ENCODE measurements at places on chromosomes 4 and X.

DNA sequence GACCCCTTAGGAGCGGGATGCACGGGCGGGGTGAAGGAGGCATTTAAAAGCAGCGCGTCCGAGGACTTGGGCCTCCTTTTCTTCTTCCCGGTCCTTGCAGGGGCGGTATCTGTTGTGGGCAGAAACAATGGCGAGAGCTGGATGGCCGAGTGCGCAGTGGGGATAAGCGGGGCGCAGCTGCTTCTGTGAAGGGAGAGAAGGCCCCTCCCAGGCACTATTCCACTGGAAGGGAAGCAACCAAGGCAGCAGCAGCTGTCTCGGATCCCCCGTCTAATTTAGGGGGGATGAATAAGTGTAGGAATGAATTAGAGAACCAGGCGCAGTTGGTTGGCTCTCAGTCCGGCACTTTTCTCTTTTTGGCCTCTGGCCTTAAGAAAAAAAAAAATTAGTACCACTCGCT is 995 bp downstream of the SMARCA5 start:
- no peak for DNase-seq

- DNase-seq: no peak
Observed at GRCh38 chrX:53000447-53001135, 42.3 kb upstream of the FAM156A start.

- no peak for DNase-seq
Observed at GRCh38 chrX:95678679-95679078, 1006.0 kb upstream of the DIAPH2 start.

- DNase-seq: no peak
Observed at GRCh38 chr4:172726001-172726423, 442.6 kb upstream of the GALNT7 start.

DNA sequence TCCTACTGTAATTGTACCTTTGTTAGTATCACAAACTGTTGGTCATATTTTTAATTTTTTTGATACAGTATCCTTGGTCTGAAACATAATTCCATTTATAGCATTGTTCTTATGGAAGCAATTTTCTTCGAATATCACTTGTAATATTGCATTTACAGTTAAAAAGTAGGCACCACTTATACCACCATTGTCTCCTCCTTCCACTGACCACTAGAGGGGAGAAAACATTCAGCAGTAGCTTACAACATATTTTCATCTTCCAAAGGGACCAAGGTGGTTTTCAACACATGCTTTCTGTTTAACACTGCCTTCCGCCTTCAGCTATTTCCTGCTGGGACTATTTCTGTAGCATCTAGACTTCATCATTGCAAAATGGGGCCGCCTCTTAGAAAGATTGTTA is 146.2 kb downstream of the COL4A6 start:
- no peak for DNase-seq

DNA sequence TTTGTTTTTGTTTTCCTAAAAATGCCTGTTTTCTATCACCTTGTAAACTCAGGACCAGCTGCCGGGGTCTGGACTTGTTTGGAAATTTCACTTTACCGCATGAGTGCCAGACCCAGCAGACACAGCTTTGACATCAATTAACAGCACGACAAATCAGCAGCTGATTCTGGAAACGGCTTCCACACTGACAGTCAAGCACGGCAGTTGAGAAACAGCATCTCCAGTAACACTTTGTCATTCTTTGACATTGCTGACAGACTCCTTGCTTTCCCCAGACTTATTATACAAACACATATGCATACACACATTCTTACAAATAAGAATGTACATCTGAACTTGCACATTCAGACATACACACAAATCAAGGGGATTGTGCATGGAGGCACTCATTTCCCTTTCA is 1017.6 kb upstream of the HS3ST1 start:
- no peak for DNase-seq

- no peak for DNase-seq
Observed at GRCh38 chr4:53617101-53617680, 25.9 kb upstream of the LNX1 start.

DNA sequence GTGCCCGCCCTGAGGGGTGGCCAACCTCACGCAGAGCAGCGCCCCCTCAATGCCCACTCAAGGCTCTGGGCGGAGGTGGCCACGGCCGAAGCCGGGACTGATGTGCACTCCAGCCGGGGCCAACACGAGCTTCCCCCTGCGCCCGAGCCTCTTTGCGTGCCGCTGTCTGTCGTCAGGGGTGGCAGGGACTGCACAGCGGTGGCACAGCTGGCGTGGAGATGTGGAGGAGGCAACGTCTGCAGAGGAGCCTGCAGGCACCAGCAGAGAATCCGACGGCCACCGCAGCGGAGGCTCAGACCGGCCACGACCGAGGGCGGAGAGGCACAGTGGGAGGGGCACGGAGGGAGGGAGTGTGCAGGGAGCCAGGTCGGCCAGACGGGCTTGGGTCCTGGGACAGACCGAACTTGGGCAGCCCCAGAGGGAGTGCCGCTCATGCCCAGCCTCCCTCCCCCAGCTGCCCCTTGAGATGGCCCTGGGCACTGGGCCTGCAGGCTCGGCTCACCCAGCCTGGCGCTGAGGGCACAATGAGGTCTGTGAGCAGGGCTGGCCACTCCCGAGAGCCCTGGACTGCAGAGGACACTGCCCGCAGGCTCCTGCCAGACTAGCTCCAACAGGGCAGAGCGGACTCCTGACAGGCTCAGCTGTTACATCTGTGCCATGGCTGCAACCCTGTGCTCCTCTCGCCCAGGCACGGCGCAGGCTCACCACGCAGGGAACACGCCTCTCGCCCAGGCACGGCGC is 46.5 kb upstream of the CPLX1 start:
- no peak for DNase-seq

GRCh38 chr4:182968917-182969650 is 51.9 kb upstream of the DCTD start:
- no peak for DNase-seq

DNA sequence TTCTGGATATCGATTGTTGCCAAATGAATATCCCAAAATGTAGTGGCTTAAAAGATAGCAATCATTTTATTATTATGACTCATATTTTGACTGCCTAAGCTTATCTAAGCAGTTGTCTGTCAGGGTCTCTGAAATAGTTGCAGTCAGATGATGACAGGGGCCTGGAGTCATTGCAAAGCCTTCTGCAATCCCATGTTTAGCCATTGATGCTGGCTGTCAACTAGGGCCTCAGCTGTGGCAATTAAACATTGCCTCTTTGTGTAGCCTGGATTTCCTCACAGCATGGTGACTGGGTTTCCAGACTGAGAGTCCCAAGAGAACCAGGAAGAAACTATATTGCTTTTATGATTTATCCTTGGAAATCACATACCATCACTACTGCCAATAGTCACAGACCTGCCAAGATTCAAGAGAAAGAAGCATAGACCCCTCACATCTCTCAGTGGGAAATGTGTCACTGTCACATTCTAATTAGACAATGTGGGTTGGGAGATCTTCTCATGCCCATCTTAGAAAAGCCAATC is 227.3 kb upstream of the NOCT start:
- DNase-seq: no peak

DNA sequence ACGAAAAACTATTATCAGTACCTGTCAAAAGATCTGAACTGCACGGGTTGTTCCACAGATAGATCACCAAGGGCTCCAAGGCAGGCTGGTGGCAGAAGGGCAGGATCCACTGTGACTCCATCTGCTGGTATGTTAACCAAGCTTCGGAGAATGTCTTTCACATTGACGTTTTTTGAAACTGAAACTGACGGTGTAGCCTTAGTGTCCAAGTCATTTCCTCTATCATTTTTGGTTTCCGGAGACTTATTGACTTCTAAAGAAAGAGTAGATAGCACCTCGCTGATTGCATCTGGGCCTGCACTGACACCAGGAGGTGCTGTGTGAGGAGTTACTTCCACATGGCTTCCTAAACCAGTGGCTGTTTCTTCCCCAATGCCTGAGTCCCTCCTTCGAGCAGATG is 186.9 kb downstream of the LRBA start:
- DNase-seq: peak; percentile 24

GRCh38 chr4:10003666-10004065 is 17.6 kb downstream of the SLC2A9 start:
- no peak for DNase-seq

DNA sequence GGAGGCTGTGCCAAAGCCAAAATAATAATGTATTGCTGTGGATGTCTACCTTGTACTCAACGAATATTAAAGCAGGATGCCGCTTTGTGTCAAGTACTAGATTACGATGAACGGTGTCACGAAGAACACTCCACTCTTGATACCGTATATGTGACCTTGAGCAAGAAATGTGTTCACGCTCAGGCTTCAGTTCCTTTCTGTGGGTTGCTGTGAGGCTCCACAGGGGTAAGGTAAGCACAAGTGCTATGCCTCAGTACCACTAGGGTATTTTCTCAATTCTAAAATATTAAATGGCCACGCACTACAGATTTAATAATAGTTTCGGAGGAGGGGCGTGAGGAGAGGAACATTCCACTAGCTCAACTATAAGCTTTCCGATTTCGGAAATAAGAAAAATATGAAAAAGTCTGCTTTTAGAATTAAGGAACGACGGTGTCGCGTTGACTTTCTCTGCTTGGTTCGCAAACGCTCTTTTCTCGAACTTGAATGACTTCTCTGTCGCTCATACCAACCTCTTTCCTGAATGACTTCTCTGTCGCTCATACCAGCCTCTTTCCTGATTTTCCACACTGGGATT is 607 bp upstream of the SCOC start:
- no peak for DNase-seq
